Left colon (tissue), 2 donors: ENCODE measurements at places on chromosomes 13 and 19.

DNA sequence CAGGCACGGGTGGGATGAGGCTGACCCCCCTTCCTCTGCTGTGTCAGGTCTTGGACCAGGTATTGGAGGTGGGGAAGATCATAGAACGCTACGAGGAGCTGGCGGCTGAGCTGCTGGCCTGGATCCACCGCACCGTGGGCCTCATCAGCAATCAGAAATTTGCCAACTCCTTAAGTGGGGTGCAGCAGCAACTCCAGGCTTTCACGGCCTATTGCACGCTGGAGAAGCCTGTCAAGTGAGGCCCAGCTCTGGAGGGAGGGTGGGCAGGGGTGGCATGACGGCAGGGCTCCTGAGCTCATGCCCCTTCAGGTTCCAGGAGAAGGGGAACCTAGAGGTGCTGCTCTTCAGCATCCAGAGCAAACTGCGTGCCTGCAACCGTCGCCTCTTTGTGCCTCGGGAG lies 35.3 kb downstream of the SPTBN4 start:
- DNase-seq: no peak

DNA sequence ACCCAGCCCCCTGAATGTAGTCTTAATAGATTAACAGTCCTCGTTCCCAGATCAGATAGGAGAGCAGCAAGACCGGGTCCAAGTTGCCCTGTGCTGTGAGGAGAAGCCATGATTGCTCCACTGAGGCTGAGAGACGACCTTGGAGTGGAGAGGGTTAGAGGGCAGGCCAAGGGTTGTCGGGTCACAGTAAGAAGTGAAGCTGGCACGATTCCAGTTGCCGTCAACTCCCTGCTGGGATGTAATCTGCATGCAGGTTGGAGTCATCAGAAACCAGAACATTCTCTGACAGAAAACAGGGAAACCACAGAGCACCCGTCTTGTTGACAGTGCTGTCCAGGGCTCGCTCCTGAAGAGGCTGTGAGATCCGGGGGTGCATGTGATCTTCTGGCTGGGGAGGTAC lies 19.0 kb upstream of the ATP11A start:
- no peak for DNase-seq

DNA sequence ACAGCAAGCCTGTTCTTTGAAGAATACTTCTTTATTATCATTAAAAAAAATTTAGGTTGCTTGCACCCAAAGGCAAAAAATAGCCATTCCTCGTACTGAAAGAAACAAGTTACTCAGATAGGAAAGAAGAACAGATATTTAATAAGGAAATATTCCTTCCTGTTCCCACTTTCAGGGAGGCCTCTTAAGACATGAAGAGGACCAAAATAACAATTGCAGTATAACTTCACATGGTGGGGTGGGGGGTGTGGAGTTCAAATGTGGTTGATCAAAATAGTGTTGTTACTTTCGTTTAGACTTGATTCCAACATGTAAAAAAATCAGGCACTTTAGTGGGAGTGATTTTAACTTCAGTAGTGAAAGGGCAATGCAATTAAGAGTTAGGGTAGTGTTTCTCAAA lies 3.6 kb downstream of the RGCC start:
- DNase-seq: no peak

GRCh38 chr19:41352609-41353465 lies 885 bp downstream of the TGFB1 start:
- peak; percentile 78 for DNase-seq

GRCh38 chr19:53982611-53983010 lies 8.8 kb upstream of the CACNG6 start:
- DNase-seq: no peak

DNA sequence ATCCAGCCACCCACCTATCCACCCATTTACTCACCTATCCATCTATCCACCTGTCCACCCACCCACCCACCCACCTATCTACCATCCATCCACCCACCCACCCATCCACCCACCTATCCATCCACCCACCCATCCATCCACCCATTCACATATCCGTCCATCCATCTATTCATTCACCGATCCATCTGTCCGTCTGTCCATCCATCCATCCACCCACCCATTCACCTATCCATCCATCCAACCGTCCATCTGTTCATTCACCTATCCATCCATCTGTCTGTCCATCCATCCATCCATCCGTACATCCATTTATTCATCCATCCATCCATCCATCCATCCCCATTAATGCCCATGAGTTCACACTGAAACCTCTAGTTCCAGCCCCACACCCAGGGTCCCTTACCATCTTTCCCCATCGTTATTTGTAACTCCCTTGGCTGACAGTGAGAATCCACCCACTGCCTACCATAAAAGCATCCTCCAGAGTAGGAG lies 31.3 kb downstream of the KDM4B start:
- DNase-seq: no peak

GRCh38 chr19:19261350-19262189 lies 11.5 kb downstream of the TM6SF2 start:
- DNase-seq: no peak

GRCh38 chr19:43625918-43626579 lies 6.6 kb upstream of the ZNF428 start:
- DNase-seq: peak; percentile 35

GRCh38 chr13:99357131-99357596 lies 50.0 kb upstream of the GPR183 start:
- DNase-seq: no peak

GRCh38 chr13:97285221-97285955 lies 63.3 kb downstream of the MBNL2 start:
- no peak for DNase-seq

GRCh38 chr13:74084375-74084935 lies 49.7 kb downstream of the KLF12 start:
- no peak for DNase-seq
